ENCODE measurements at places on chromosomes 13 and 19.

- peak; percentile 26 for DNase-seq
Measured at GRCh38 chr19:19554074-19555023, 16.3 kb downstream of the CILP2 start.

GRCh38 chr13:30477346-30478195 lies 11.8 kb upstream of the HMGB1 start:
- DNase-seq: no peak

DNA sequence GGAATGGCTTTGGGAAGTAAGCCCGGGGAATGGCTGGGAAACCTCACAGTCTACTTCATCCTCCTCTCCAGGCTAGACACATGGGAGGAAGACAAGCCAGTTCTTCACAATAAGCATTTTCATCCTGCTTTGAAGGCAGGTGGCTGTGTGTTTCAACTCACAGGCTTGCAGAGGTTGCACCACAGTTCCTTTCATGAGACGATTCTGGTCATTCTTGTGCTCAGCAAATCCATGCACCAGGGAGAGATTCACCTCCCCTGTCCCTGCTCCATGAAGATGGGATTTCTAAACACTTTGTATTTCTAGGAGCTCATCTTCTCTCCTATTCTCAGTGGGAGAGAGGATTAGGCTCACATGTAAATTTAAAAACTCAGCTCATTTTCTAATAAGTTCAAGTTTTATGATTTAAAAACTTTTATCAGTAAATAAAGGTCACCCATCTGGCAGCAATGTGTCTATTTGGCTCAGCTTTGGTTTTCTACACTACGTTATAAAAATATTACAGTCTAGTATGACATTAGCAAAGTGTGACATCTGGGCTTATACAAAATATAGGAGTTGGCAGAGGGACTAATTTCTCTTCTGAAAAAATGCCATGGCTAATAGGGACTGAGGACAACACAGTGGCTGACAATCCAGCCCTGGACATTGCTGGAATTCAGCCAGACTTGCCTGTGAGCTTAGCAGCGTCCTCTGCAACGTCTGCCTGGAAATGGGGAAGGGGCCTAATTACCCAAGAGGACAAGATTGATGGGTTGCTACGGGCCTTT lies 283.2 kb upstream of the SLC10A2 start:
- no peak for DNase-seq

DNA sequence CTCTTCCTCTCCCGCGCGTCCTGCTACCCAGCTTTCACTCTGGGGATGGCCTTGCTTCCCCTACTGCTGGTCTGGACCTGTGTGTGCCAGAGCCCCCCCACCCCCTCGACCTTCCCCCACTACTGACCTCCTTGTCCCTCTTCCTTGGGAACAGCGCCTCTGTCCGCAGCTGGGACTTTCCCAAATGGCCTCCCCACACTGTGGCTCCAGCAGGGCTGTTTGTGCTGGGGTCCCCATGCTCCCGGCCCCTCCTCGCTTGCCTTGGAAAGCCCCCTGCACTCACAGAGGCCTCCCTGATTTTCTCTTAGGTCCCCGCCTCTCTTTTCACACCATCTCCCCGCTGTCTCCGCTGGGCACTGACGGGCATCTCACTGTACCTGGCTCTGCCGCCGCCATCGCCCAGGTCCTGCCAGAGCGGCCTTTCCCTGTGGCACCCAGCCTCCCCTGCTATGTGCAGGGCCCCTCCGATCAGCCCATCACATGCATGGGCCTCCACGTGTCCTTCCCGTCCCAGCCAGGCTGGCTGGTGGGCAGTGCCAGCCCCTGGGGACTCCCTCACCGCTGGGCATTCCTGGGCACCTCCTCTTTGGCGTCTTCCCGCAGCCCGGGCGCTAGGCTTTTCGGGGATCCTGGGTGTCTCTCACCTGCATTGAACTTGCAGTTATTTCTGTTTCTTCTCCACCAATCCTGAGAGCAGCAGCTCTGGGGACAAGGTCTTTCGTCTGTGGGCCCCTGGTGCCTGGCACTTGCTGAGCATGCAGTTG lies 118.7 kb downstream of the ATP11A start:
- DNase-seq: no peak

- no peak for DNase-seq
Measured at GRCh38 chr13:27476943-27477703, 26.8 kb upstream of the MTIF3 start.

DNA sequence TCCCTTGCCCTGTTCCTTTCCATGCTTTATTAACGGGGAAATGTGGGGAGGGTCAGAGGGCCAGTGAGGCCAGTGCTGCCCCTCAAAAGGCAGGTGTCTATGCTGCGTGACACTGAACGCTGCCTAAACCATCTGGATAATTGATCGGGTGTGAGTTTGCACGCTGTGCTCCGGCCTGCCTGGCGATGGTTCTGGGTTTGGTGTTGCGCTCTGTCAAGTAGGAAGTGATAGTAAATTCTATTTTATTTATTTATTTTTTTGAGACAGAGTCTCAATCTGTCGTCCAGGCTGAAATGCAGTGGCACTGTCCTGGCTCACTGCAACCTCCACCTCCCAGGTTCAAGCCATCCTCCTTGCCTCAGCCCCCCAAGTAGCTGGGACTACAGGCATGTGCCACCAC lies 86.5 kb downstream of the ATP11A start:
- no peak for DNase-seq

DNA sequence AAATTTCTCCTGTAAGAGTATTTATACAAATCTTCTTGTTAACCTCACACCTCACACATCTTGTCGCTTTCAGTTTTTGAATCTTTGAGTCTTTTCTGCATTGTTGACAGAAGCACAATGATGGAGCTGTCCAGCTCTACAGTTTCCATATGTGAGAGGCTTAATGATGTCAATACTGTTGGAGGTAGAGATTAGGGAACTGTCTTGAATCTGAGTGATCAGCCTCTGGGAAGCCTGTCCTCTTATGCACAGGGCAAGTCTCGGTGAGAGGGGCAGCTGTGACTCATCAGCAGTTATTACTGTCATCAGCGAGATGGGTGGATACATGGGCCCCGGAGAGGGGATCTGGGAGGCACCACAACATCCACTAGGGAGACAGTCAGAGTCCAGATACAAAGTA lies 4.6 kb upstream of the ITGBL1 start:
- DNase-seq: no peak

- DNase-seq: no peak
Measured at GRCh38 chr13:51258612-51259548, 36.7 kb downstream of the FAM124A start.

GRCh38 chr19:14019100-14019499 lies 8.8 kb upstream of the RLN3 start:
- no peak for DNase-seq

- no peak for DNase-seq
Measured at GRCh38 chr13:20377720-20378119, 145.6 kb upstream of the GJB6 start.

DNA sequence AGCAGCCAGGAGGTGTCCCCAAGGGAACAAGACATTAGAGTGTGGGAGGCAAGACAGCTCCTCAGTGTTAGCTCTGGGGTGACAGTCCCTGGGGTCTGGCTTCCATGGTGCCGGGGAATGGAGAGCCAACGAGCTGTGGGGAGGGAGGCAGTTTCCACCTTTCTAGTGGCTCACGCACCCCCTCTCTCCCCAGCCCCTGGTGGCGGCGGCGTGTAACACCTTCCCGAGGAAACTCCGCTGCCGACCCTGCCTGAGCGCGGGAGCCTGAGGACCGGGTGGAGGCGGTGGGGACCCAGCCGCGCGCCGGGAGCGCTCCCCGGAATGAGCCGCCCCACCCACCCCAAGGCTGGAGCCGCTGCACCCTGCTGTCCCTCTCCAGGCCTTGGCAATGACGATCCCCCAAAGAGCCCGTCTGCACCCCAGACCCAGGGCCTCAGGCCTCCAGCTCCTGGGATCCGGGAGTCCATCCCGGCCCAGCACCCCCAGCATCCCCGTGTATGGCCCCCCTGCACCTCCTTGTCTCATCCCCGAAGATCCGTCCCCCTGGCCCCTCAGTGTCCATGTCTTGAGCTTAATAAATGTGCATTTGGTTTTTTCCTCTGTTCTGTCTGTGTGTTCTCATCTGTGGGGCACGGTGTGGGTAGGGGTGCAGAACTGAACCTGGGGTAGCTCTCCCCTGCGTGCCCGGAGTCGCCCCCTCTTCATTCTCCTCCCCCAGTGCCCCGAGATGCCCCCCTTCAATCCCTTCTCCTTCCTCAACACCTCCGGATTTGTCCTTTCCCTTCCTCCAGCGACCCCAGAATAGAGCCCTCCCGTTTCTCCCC lies 622 bp upstream of the FXYD5 start:
- no peak for DNase-seq

DNA sequence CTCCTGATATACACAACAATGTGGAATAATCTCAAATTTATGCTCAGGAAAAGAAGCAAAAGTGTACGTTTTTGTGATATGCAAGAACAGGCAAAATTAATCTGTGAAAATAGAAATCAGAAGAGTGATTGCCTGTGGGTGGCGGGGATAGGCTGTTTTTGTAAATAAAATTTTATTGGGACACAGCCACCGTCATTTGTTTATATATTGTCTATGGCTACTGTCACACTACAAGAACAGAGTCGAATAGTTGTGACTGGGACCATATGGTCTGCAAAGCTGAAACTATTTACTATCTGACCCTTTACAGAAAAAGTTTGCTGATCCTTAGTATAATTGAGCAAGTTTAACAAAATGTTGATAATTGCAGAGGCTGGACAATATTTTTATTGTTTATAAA lies 269.5 kb upstream of the HTR2A start:
- DNase-seq: no peak

DNA sequence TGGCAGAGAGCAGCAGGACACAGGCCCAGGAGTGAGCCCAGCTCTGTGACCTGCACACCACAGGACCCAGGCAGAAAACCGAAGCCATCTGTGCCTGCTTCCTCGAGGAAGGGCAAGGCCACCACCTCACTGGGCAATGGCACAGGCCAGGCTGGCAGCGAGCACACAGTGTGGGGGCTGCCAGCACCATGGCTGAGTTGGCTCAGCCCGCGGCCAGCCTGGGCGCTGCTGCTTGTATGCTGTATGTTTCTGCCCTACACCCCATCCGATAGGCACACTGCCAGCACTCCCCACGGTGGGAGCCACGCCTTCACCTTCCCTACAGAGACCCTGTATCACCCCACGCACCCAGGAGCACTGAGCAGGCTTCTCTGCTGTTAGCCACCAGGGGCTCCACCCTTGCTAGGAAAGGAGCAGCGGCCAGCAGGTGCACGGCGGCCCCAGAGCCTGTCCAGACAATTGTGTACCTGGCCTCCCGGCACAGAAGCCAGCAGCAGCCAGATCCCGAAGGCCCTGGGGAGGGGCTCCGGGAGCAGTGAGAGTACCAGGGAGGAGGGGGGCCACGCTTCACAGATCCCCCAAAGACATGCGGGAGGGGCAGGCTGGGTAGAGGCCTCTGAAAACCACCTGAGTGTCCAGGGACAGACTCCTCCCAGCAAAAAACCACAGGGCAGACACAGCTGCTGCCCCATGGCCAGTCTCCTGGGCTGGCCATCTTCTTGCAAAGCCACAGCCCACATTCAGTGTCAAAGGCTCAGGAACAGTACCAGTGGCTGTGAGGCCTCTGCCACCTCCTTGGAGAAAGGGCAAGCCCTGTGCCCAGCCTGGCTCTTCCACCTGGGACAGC lies 56.1 kb downstream of the MLLT1 start:
- no peak for DNase-seq

GRCh38 chr19:17358395-17358794 lies 18.7 kb downstream of the PLVAP start:
- DNase-seq: no peak

DNA sequence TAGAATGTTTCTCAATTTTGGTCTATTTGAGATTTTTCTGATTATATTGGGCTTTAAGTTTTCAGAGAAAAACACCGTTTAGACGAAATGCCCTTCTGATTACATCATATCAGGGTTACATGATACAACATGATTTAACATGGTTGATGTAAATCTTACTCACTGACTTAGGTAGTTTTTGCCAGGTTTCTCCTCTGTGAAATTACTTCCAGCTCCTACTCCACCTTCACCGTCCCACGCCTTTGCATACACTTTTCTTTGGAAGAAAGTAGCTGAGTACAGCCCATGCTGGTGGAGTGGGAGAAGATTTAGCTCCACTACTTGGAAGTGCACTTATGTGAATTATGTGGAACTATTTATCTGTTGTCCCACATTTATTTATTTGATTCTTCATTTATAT lies 433.2 kb upstream of the KLHL1 start:
- no peak for DNase-seq

- peak; percentile 96 for DNase-seq
Measured at GRCh38 chr19:42254850-42255765, at the start of gene ERF. Gene ERF, minus strand, starts transcription at chr19:42255128. Its CDS starts 129 bp downstream, at chr19:42254999.

- no peak for DNase-seq
Measured at GRCh38 chr13:98206946-98207345, 29.9 kb upstream of the RNF113B start.

DNA sequence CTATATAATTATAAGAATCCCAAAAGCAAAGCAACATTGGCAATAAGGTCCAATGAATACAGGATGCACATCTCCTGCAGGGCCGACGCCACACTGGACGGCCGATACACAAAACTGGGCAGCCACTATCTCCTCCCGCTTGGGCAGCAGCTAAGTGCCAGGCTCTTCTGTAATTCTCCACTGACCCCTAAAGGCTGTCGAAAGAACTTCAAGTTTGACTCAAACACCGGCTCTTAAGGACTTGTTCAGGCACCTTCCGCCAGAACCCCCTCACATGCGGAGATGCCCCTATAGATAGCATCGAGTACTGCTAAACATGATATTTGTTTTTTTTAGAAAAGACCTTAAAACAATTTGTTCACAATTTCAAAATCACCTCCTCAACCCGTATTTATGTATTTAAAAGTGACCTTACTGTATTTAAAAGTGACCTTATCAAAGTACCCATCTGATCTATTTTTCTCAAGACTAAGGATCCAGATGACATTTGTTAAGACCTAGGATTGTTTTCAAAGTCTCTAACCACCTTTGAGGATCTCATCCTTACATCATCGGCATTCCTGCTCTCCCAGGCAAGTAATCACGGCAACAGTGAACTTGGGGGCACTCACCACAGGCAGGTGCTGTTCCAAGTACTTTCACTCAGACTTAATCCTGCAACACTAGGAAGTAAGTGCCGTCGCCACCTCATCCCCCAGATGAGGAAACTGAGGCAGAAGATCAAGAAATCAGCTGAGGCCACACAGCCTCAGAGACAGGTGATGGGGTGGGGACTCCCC lies 77.8 kb downstream of the TUBGCP3 start:
- no peak for DNase-seq

DNA sequence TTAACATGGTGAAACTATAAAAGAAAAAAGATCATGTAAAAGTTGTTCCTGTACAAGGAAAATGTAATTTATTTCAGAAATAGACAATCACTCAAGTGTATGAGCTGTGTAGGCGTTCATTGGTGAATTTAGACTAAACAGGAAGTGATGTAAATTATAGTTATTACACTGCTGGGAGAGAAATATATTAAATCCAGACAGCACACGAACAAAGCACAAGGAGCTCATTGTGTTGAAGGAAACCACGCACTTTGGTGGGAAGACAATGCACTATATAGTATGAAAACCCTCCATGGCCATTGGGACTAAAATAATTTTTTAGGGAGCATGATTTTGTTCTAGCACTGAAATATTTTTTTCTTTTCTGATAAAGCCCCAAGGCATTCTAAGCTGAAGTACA lies 450.5 kb downstream of the KLF12 start:
- DNase-seq: no peak

- DNase-seq: peak; percentile 68
Measured at GRCh38 chr19:49361438-49362047, 673 bp downstream of the TEAD2 start.

Measured in frontal cortex (tissue), 4 donors.